ENCODE measurements at places on chromosomes 11 and 22. TPM values are rescaled to one million over a fixed set of nuclear protein-coding genes. Genes with fewer than 3 reads are reported as not detected.

DNA sequence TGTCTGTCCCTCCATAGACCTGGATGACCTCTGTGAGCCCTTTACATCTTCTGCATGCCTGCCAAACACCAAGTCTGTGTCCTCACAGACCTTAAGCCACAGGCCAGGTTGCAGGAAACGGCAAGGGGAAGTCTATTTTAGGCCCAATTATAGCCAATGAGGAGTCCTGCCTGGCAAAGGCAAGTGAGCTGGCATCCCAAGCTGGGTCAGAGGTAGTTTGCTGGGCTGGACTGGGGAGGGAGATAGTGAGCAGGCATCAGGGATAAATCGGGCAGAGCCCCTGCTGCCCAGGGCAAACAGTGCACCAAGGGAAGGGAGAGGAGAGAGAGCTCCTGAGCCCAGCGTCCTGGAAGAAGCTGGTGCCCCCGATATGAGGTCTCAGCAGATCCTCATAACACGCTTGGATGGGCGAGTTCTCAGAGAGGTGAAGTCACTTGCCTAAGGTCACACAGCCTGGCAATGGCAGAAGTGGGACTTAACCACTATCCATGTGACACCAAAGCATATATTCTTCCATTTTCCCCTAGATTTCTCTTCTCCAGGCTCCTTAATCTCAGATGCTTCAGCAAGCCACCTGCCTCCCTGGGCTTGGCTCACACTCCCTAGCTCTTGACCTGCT lies 3.7 kb upstream of the RELT start:
- DNase-seq, result peak; percentile 61

GRCh38 chr11:67023957-67024353 lies 1.0 kb downstream of the SYT12 start:
- DNase-seq, result no peak

GRCh38 chr11:132373405-132374143 lies 1003.2 kb downstream of the NTM start:
- DNase-seq, result no peak

- DNase-seq, result no peak
Measured at GRCh38 chr11:69703453-69703767, 412 bp downstream of the FGF19 start.

DNA sequence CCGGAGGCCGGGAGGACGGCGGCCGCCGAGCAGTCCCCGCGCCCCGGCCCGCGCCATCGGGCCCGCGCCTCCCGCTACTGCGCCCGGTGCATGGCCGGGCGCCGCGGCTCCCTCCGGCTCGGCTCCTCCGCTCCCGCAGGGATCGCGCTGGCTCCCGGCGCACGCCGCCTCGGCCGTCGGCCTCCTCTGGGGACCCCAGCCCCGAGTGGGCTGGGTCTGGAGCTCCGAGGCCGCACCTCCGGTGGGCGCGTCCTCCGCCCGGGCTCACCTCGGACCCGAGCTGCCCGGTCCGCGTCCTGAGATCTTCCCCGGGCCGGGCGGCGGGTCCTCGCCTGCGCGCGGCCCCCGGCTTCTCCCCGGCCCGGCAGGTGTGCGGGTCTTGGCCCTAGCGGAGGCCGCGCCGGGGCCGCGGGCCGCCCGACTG lies 251 bp downstream of the SHISA8 start:
- DNase-seq, result no peak

- no peak for DNase-seq
Measured at GRCh38 chr11:26860091-26860780, 133.7 kb upstream of the FIBIN start.

- DNase-seq, result peak; percentile 89
Measured at GRCh38 chr22:49929211-49929979, 11.0 kb downstream of the CRELD2 start.

The SCARF2 gene
- total RNA-seq, result 2.2 TPM

The ALG8 gene
- 61.9 TPM for total RNA-seq

The CABP7 gene
- not detected for total RNA-seq

The KIRREL3 gene
- total RNA-seq, result not detected

Measured in OCI-LY7 (cell line).